Stimulated activated CD4-positive, alpha-beta T cell treated with anti-CD3 and anti-CD28 coated beads, Interleukin-15, amount 100 ng/mL, for 48 hours (primary cell): ENCODE measurements at places on chromosomes 2 and 18.

GRCh38 chr2:65554765-65555591 lies 122.6 kb upstream of the SPRED2 start:
- DNase-seq, result peak; percentile 10

DNA sequence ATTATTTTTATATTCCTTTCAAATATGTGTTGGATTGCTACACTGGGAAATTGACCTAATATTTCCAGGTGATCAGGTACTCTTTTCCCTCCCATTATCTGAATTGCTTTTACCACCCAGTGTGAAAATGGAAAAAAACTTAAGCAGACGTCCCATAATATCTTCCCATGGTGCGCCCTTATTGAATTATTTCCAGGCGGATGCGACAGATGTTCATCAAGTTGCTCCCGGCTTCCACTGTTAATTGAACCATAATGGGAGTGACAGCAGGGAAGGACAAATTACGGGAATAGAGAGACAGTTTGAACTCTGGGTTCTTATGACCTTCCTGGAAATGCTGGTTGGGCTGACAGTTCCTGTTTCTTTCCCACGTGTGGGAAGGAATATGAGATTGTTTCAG lies 93.3 kb downstream of the THSD7B start:
- no peak for DNase-seq

DNA sequence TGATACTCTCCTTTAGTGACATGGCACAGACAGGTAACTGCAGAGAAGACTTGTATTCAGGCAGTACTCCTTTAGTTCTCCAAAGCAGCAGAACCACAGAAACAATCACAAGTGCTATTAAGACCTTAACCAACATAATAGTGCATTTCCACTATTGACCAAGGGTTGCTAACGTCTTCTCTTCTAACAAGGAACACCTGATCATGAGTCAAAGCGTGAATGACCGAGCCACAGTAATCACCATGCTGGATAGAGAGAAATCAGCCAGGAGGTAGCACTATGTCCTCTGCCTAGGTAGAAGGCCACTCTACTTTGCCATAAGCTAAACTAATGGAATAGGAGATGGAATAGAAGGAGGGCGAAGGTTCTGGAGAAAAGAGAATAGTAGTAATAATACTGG lies 161.0 kb downstream of the ANKRD44 start:
- no peak for DNase-seq

DNA sequence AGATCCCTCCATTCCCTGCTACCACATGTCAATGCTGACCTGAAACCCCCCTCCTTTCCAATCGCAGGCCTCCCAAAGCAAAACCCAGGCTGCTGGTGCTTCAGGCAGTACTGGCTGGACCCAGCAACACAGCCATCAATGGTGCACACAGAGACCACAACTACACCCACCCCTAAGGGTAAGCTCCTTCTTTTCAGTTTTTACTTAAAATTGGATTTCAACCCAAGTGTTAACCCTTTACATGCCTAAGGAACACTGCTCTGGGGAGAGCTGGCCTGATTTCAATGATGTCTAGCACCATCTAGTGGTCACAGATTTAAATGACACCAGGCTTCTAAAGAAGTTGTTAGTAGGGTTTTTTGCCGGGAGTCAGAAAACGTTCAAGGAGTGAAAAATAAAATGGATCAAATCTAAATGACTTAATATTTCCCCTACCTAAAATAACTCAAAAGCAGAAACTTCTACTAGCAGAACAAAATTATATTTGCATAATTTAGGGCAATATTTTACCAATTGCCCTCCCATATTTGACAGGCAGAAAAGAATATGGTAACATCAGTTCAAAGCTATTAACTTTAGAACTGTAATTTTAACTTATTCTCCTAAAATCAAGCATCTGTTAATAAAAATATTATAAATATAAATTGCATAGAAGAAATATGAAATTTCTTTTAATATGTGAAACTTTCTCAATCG lies 24.6 kb downstream of the FECH start:
- DNase-seq, result no peak

DNA sequence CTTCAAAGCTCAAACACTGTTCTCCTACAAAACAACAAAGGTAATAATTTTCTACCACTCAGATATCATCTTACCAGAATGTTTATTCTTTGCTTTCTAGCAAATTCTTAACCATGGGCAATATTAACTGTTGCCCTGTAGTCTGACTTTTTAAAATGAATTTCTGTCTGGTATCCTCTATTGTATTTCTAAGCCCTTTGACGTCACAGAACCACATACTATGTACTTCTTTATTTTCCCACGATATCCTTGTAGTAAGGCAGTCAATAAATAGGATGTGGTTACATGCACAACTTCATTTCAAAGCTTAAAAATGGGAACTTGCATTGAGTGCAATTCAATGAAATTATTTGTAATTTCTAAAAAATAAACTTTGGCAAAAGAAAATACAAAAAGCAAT lies 58.7 kb downstream of the THADA start:
- DNase-seq, result no peak

GRCh38 chr18:9947248-9947647 lies 33.4 kb downstream of the VAPA start:
- no peak for DNase-seq
